WTC11 (cell line): ENCODE measurements at places on chromosomes 6 and 20. TPM values are rescaled to one million over a fixed set of nuclear protein-coding genes. Genes with fewer than 3 reads are reported as not detected.

Gene PSMB1
- total RNA-seq = 199 to 215 TPM (median 209 TPM) in 3 replicates

Gene BEND6
- total RNA-seq = 1.3 to 1.8 TPM (median 1.5 TPM) in 3 replicates

Gene RAET1L
- not detected in 3 replicates for total RNA-seq

Gene PTPRK
- 39.9 to 44.8 TPM (median 41.3 TPM) in 3 replicates for total RNA-seq

- DNase-seq = no peak
Measured at GRCh38 chr6:14569394-14569793, 451.8 kb downstream of the CD83 start.

GRCh38 chr20:57676589-57677583 lies 32.9 kb downstream of the PMEPA1 start:
- DNase-seq = no peak

DNA sequence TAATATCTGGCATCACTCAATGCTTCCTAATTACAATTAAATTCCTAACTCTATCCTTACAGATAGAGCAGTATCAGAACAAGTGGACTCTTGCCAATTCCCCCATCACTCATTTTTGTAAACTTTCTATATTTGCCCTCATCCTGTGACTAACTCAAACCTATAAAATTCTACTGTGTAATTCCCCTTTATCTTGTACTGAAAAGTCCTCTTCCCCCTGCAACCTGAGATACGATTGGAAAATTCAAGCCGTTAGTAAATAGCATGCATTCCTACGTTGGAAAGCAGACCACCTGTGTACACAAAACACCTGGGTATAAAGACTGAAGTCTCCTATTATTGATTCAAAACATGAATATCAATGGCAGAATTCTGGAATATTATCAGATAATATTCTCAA lies 70.4 kb upstream of the KCNQ5 start:
- no peak for DNase-seq

- DNase-seq = no peak
Measured at GRCh38 chr6:99148111-99148510, 200.4 kb upstream of the FBXL4 start.

DNA sequence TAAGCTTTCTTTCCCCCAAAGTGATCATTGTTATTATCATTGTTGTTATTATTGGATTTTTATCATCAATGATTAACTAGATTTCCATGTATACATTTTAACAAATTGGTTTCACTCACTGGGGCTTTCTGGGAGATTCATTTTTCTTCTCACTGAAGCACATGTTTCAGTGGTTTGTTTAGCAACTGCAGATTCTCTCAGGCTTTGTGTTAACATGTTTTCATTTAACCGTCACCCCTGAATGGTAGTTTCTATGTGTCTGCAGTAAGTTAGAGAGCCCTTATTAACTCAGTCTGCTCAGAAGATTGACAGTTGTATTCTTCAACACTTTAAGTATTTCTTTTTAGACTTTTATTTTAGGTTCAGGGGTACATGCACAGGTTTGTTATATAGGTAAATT lies 12.4 kb downstream of the ZKSCAN4 start:
- DNase-seq = no peak

DNA sequence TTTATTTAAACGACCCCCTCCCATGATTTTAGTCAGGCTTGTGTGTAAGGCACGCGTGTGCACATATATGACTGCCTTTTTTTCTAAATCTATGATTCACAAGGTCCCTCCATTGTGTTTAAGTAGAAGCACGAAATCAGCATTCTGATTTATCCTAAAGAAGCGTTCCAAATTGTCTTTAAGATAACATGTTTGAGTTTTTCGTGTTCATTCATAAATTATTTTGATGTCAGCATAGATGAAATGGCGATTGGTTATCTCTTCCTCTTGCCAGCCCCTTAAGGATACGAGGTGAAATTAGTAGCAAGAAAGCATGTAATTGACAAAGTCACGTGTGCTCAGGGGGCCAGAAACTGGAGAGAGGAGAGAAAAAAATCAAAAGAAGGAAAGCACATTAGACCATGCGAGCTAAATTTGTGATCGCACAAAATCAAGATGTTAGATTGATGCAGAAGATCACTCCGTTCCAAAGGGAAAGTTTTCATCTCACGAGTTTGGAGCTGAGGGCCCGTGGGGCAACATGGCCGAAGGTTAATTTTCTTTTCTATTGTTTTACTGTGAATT lies at the start of gene LIN28B:
LIN28B (plus strand) TSS at position 377 of the 564 bp plus-strand sequence; CDS start at position 521, 144 bp downstream.
- DNase-seq = no peak

DNA sequence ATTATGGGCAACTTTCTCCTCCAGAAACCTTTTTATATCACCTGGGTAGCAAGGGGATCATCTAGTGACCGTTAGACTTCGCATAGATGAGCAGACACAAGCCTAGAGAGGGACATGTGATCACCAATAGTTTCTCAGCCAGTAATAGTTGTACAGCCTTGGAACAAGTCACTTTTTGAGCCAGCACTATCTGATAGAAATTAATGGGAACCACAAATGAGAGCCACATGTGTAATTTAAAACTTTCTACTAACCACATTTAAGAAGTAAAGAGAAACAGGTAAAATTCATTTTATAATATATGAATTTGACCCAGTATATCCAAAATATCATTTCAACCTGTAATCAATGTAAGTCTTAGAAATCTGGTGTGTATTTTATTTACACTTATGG lies 592 bp upstream of the CTNNBL1 start:
- DNase-seq = no peak

DNA sequence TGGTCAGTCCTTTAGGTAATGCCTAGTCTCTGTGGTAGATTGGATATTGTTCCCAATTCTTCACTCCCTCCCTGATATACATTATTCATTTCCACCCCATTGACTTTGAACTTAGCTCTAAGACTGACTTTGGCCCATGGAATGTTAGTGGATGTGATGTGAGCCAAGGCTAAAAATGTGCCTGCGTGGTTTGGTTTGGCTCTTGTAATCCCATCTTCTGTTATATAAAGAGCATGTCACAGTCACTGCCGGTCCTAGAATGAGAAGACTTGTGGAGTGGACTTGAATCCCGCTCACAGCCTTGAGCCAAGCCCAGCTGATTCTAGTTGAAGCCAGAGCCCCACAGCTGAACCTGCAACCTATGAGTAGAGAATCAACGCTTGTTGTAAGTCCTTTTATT lies 23.6 kb upstream of the DNAAF9 start:
- DNase-seq = no peak
